ENCODE measurements at places on chromosomes 4 and X. TPM values are rescaled to one million over a fixed set of nuclear protein-coding genes. Genes with fewer than 3 reads are reported as not detected.

GRCh38 chrX:42497356-42497755, 280.6 kb downstream of the PPP1R2C start:
- no peak for DNase-seq

DNA sequence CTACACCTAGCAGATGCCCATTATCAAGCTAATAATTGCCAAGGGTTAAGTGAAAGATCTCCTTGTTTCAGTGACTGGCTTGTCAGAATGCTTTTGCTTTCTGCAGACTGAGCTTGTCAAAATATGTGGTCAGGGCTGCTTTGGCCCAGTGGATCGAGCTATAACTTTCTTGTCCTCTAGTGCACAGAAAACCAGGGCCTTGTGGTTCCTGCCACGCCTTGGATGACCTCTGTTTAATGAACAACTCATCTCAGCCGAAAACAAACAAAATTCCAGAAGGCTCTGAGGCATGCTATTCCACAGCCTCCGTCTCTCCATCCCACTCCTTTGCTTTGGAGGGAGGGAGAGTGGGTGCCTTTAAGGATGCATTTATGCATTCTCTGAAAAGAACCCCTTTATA, 11.3 kb downstream of the EVC start:
- DNase-seq = peak; percentile 65

YY2 gene
- 1.1 TPM for total RNA-seq

GRCh38 chr4:17120761-17121160, 222.3 kb upstream of the LDB2 start:
- DNase-seq = no peak

DNA sequence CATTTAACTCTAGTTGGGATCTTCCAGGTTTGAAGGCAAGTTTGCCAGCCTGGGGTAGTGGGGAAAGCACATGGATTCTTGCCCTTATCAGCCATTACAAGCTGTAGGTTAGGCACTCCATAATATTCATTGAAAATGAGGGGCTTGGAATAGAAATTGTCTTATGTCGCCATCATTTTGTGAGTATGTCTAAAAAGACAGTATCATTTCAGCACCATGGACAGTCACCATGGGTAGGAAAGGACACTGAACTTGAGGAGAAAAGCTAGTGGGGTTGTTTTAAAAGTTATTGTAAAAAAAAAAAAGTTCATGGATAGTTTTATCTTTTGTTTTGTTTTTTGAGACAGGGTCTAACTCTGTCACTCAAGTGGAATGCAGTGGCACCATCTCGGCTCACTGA, 356.1 kb downstream of the HNRNPD start:
- peak; percentile 14 for DNase-seq

ADAM29 gene
- total RNA-seq = not detected

DNA sequence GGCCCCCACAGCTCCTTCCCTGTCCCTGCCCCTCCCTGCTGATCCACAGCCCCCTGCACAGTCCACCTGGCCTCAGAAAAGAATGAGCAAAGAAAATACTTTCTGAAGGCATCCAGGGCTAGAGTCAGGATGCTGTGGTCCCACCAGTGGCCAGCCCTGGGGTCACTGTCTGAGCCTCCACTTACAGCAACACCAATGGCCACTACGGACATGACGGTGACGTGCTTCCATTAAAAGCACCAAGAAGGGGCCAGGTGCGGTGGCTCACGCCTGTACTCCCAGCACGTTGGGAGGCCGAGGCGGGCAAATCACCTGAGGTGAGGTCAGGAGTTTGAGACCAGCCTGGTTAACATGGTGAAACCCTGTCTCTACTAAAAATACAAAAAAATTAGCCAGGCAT, 4.0 kb downstream of the JAKMIP1 start:
- DNase-seq = no peak

GRCh38 chrX:14607446-14607985, 78.2 kb downstream of the GLRA2 start:
- DNase-seq = no peak

- no peak for DNase-seq
Observed at GRCh38 chr4:182338746-182339145, 95.5 kb downstream of the TENM3 start.

- peak; percentile 18 for DNase-seq
Observed at GRCh38 chrX:132022198-132022966, 720 bp upstream of the STK26 start.

- DNase-seq = no peak
Observed at GRCh38 chrX:132665676-132666075, 176.8 kb upstream of the MBNL3 start.

DNA sequence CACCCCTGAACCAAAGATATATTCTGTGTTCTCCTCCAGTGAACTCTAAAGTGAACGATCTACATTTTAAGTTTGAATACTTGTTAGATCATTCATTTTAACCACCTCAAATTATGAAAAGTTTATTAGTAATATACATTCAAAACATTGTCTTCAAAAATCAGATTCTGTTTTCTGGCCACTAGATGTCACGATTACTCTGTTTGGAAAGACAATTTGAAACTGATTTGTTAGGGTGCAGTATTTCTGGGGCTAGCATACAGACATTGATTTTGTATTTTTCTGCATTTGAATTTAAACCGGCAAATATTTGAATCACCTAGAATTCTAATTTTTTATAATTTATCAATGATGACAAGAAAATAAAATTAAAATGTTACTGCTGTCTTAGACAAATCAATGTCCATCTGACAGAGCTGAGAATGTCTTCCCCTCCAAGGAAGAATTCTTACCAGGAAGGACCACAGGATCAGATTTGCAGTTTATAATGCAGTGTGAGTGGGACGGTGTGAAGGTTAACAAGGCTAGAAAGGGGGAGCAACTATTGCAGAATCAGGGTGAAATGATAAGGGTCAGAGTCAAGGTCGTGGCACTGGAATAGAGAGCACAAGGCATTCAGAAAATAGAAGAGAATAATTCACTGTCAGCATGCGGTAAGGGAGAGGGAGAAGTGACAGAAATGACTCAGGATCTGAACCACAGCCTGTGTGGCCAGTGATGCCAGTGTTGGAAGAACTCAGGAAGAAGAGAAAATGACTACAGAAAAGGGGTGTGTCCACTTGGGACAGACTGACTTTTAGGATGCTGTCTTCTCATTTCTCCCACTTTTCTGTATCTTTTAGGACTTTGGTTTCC, 91.6 kb downstream of the ANXA10 start:
- peak; percentile 71 for DNase-seq

SPACA5 gene
- not detected for total RNA-seq

DNA sequence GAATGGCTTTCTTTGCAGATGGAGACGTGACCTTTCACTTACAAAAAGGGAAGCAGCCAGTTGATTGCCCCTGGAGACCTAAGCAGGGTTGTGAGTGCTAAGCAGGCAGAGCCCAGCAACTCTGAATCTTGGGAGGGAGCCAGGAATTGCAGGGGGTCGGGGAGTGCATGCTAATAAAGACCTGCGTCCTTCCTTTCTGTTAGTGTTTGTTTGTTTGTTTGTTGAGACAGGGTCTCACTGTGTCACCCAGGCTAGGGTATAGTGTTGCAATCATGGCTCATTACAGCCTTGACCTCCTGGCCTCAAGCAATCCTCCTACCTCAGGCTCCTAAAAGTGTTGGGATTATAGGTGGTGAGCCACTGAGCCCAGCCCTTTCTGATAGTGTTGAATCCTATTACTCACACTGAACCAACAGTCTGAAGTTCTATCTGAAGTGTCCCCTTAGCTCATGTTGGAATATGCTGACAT, 137.4 kb downstream of the CEP135 start:
- no peak for DNase-seq

SASH3 gene
- not detected for total RNA-seq

CT45A1 gene
- total RNA-seq = not detected

- DNase-seq = no peak
Observed at GRCh38 chr4:6361076-6361784, 91.6 kb downstream of the WFS1 start.

MAGED2 gene
- total RNA-seq = 313 TPM

All from M059J (cell line).